ENCODE measurements at places on chromosomes 7 and 10.

GRCh38 chr7:105775580-105775979 lies 100.8 kb downstream of the ATXN7L1 start:
- no peak for DNase-seq

DNA sequence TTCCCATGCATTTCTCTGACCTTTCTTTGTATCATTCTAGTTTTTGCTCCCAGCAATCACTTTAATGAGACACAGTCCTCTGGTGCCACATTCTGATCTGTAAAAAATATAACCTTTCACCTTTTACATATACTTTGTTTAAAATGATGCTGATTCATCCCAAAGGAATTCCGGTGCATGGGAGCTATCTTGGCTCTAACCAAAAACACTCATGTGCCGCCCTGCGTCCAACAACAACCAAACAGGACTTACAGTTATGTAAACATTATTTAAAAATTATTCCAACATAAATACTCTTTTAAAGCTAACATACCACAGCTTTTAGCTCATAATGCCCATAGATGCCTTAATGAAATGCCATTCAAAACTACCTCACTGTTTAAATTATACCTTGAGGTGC lies 7.7 kb upstream of the OPALIN start:
- no peak for DNase-seq

DNA sequence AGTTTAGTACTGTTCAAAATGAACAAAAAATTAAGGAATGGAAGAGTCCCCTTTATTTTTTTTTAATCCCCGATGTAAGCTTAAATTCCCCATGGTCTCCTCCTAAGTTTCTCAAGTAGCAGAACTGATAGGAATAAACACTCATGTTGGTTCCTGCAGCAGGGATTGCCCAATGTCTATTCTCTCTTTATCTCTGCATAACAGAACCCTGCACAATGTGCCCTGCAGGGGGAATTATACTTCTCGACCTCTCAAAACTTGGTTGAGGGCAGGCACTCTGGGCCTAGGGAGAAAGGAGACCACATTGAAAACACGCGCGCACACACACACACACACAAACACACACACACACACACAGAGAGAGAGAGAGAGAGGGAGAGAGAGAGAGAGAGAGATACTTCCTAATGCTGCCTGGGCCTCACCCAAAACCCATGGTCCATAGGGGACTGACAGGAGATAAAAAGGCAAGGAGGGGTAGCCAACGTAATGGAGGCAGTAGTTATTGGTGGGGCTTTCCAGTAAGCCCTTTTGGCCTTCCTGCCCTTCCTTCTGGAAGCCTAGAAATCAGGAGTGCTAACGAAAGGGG lies 22.7 kb downstream of the JAZF1 start:
- DNase-seq = no peak

DNA sequence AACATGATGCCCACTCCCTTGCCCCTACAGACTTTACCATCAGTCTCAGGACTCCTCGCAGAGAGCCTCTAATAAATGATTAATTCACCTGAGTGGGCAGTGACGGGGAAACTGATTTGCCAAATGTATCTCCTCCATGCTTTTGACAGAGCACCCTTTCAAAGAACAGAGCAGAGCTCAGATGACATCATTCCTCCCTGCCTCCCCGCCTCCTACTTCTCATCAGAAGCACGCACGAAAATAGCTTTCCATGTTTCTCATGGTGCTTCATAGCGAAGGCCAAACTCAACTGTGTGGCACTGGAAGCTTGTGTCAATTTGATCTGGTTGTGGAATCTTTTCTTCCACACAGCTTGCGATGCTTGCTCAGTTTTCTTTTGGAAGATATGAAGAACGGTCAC lies 442.5 kb downstream of the RPS24 start:
- DNase-seq = no peak

DNA sequence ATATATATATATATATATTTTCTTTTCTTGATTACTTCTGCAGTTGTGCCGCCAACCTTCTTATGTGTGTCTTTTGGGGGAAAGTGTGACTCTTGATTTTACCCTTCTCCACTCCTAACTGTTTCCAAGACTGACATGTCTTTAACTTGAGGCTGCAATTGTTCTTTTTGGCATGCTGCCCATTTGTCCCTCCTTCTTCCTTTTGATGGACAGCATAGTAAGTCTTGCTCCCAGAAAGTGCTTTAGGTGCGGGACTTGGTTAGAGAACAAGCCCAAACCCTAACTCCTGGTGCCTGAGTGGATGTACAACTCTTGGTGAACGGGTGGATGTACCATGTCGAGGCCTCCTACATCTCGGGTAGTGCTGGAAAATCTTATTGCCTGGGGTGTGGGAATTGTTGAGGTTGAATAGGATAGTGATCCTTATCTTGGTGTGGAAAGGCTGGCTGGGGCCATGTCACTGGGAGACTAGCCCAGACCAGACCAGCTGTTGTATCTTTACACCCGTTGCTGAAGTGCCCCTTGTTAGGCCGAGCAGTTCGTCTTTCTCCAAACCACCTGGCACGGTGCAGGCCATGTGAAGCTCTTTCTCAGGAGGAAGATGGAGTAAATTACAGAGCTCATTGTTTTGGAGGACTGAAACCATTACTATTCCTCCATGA lies 16.3 kb downstream of the TCF7L2 start:
- no peak for DNase-seq

DNA sequence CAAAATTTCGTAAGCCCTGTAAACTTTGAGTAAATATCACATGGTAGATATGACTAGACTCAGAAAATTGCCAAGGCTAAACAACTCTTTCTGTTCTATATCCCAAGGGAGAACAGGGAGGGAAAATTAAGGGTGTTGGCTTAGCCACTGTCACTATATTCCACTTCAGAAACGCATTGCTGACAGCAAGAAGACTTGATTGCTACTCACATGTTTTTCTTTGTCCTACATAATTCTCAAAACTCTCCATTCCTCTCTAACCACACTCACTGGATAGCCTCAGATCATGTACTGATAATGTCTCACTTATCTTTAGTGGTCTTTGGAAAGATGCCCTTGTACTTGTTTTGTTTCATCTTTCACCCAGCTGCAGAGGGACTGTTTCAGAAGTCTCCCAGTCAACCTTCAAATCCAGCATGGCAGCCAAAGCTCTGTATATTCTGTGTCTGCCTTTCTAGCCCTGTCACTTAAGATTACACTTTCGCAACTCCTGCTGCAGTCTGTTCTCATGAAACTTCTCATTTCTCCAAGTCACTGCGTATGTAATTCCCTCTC lies 582.4 kb upstream of the FZD8 start:
- DNase-seq = no peak

DNA sequence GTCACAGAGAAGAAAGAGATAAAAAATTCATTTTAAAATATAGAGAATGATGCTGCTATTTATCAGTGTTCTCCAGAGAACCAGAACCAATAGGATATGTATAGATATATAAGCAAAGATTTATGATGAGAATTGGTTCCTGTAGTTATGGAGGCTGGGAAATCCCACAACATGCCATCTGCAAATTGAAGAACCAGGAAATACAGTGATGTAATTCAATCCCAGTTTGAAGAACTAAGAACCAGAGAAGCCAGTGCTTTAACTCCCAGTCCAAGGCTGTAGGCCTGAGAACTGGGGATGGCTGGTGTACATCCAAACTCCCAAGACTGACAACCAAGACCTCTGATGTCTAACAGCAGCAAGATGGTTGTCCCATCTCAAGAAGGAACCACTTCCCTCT lies 192.9 kb upstream of the PLXDC2 start:
- DNase-seq = no peak

GRCh38 chr7:153701678-153702077 lies 350.5 kb upstream of the DPP6 start:
- DNase-seq = no peak

DNA sequence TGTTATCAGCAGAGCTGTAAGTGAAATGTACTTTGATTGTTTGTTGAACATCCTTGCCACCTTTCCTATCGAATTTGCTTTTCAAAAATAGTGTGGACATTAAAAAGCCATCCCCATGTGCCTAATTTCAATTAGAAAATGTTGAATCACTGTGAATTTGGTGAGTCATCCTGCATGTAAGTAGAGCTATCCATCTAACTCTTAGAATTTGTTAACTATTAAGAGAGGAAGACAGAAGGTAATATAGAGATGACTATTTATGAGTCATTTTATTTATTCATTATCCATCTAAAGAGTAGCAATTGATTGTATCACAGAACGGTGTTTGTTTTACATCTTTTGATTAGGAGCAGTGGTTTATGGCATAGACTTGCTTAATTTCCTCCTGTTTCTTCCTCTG lies 154.7 kb downstream of the MGMT start:
- DNase-seq = no peak

GRCh38 chr10:103814626-103815370 lies 40.6 kb downstream of the SH3PXD2A start:
- no peak for DNase-seq

DNA sequence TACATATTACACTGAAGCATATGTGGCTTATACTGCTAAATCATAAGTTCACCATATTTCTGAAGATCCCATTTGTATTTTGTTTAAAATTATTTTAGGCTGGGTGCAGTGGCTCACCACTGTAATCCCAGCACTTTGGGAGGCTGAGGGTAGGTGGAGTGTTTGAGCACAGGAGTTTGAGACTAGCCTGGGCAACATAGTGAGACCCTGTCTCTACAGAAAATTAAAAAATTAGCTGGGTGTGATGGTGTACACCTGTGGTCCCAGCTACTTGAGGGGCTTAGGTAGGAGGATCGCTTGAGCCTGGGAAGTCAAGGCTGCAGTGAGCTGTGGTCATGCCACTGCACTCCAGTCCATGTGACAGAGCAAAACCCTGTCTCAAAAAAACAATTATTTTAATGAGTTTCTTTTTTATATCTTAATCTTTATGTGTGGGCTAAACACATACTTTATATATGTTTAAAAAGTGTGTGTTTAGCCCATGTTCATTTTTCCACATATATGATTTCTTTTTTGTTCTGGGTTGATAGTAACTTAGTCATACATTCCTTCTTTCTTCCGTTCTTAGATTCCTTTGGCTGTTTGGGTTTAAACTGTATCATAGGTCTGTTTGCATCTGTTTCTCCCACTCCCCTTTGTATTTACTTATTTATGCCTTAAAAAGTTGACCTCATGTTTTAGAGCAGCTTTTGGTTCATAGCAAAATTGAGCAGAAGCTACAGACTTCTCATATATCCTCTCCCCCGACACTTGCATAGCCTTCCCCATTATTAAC lies 33.5 kb downstream of the RSBN1L start:
- no peak for DNase-seq

- no peak for DNase-seq
Measured at GRCh38 chr7:151185762-151186639, 1.0 kb downstream of the ASB10 start.

DNA sequence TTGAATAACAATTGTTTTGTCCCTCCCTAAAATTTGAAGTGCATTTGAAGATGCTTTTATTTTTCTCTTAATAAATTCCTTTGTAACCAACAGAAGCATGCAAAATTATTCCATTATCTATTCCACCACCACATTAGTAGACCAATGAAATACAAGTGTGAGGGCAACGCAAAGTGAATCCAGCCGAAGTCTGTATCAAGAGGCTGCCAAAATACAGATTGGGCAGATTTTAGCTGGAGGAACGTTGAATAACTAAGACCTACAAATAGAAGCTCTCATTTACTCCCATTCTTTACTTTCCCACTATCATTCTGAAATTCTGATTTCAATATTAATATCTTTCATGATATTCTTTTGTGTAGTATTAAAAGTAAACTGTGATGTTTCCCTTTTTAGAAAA lies 233.7 kb downstream of the BMPER start:
- no peak for DNase-seq

DNA sequence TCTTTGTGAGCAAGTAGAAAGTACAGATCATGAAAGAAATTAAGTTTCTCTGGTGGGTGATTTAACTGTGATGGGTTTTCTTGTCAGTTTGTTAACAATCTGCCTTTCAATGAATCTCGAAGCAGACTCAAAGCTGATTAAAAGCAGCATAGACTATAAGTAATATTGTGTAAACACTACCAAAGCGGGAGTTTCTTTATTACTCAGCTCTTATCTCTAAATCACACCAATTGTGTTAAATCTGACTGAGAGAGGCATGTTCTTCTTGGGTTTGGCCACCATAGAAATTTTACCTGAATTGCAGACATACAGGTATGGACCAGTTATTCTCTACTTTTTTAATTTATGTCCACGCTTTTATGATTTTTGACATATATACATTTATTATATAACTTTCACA lies 65.2 kb downstream of the DKK1 start:
- DNase-seq = no peak

DNA sequence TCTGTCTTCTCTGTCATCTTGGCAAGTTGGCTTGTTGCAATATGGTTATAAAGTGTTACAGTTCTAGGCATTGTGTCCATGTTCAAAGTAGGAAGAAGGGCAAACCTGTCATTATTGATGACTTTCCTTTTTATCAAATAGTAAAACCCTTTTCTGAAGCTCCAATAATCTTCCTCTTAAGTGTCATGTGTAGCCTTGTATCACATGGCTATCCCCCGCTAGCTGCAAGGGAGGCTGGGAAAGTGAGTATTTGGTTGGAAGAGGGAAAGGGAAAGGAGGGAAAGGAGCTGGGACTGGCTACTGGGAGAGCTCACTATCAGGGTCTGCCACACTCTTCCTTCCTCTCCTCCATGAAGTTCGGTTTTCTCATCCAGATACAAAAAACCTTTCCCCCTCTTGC lies 45.2 kb upstream of the FAM180A start:
- no peak for DNase-seq

DNA sequence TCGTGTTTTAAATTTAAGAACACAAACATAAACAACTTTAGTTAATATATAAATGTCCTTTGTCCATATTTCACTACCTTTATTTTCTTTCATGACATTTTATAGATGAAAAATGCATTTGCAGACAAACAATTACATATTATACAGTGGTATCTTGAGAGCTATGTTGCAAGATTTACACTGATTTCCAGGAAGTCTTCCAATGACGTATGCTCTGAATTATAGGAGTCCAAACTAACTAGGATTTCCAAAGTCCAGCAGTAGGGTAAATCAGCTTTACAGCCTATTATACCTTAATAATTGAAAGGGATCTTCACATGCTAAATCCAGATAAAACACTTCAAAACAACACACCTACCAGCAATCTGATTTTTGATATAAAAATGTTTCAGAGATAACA lies 69.4 kb downstream of the HYCC1 start:
- no peak for DNase-seq

DNA sequence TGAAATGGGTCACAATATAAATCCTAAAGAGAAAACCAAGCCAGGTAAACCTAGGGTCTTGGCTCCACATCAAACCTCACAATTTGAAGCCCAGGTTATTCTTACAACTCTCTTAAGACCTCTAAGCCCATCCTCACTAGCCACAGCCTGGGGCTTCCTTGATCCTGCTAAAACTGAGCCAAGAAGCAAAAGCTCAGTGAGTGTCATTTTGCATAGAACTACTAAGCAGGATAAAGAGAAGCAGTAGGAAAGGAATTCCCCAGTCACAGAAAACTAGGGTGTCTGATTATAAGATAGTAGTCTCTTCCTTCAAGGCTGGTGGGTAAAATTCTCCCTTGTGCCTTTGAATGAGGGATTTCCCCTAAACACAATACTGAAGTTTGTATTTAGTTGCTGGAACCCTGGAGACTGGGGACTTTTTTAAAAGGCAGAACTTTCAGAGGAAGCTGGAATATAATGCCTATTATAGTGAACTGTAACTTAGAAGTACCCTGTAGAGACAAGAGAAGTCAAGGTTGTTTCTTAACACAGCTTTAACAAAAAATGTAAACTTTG lies 196.6 kb upstream of the KIAA1217 start:
- no peak for DNase-seq
